ENCODE measurements at places on chromosomes 6 and 20.

- no peak for DNase-seq
Measured at GRCh38 chr6:169972736-169973135, 221.3 kb downstream of the ERMARD start.

- no peak for DNase-seq
Measured at GRCh38 chr20:54680872-54681619, 205.7 kb downstream of the DOK5 start.

DNA sequence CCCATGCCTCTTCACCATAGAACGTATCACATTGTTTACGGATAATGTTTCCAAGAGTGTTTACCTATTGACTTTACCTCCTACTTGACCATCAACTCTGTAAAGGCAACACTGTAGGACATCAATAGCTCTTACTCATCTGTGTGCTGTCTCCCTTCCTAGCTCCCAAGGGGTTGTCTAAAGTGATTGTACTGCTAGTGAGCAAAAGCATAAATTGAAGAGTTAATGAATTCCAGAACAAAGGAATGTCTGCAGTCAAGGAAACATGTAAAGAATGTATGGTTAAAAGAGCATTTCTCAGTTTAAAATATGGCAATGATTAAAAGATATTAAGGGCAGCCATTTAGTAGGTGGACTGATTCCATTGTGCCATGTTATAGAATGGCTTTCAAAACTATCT, 985.4 kb downstream of the TBC1D32 start:
- DNase-seq = no peak

DNA sequence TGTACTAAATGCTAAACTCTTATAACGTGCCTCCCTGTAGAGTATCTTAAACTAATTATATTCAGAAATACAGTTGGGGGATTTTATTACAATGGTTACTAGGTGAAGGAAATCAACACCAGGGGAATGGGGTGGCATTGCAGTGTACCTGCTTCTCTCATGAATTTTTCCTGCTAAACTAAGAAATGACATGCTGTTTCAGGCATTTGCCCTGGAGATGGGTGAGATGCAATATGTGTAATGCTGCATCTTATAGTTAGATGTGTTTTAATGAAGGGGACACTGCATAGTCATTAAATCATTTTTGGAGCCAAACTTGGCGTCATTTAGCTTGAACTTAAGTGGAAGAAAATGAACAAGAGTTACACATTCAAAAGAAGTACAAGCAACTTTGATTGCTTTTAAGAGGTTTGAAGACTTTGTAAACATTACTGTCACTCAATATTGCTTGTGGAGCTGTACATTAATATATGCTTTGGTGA, 4.3 kb downstream of the EYA4 start:
- no peak for DNase-seq

GRCh38 chr6:67300430-67301040, 1334.5 kb upstream of the ADGRB3 start:
- DNase-seq = no peak

DNA sequence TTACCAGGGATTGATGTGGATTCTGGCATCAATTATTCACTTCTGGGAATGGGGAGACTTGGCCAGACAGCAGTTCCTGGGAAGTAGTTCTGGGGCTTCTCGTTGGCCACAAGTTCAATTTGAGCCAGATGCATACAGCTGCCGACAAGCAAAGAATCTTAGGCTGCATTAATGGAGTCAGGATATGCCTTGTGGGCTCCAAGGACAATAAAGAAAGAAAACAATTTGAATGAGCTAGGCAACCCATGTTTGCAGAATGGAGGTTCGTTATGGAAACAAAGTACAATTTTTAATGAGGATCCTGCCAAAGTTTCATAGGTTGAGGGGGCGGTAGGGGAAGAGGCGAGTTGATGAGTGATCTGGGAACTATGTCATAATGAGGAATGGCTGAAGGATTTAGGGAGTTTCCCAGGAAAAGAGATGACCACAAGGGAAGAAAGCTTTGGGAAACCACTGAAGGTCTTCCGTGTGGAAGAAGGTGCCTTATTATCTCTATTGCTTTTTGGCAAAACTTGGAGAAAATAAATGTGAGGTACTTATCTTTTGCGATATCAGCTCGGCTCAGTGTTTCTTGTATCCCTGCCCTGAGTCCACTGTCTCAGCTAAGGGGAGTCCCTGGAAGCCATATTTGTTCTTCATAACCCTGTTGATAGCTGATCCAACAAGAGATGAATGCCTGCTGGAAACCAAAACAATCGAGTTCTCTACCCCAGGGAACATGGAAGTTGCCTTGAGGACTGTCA, 181.0 kb upstream of the ZNF217 start:
- DNase-seq = no peak

DNA sequence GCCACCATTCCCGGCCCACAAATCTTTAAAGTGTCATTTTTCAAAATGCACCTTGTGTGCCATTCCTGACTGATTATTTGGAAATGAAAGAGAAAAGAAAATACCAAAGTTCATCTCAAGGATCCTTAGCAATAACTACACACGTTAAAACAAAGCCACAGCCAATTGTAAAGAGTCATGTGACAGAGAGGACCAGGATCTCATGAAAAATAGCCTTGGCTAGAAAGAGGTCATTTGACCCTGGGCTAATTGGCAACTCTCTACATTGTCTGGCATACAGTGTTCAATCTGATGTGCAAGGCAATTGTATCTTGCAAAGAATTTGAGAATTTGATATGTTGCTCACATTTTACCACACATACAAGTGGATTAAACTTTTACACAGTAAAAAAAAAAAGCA, 31.6 kb upstream of the HLA-G start:
- no peak for DNase-seq

DNA sequence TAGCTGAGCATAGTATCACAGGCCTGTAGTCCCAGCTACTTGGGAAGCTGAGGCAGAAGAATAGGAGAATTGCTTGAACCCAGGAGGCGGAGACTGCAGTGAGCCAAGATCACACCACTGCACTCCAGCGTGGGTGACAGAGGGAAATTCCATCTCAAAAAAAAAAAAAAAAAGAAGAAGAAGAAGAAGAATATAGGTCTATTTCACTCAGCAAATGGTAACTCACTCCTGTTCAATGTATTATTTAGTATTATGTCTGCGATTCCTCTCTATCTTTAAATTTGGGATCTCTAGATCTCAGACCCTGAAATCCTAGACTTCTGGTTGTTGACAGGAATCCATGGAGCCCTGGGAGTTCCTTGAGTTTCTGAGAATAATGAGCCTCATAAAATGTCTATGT, 98.6 kb downstream of the HFE start:
- DNase-seq = no peak

DNA sequence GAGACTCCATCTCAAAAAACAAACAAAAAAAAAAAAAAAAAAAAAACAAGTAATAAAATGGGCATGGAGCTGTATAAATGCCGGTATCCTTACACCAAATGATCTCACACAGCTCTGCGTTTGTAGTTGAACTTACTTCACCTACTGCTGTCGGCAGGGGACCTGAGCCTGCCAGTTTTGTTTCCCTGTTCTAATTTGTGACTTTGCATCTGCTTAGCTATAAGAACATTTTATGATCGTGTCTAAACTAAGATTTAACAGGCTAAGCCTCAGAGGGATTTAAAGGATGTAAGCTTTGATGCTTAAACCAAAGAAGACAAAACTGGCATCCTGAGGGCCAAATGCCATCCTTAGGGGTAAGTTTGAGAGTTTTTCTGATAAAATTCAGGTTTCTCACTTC, 58.7 kb downstream of the GCNT2 start:
- DNase-seq = no peak

DNA sequence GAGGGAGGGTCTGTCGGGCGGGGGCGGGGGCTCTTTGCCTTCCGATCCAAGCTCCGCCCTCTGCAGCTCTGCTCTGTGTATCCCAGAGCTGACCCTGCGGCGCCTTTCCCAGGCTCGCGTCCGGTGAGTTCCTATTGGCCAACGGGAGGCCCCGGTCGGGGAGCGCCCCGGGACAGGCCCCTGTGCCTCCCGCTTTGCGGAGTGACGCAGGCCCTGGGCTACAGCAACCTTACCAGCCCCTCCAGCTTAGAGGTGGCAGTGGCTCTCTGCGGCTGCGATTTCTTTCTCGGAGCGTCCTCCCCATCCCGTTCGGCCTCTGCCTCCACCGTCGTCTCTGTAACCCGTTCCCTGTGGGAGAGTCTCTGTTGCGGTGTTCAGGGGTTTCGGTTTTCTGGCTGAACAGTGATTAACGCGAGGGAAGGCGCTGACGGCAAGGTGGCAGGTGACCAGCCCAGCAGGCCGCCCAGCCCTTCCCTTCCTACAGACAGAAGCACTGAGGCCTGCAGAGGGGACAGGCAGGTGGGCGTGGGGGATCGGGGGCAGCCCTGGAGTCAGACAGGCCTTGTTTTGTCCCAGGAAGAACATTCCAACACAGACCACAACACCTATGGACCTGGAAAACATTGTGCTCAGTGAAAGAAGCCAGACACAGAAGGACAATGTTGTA, 18.1 kb upstream of the CEBPB start:
- no peak for DNase-seq

GRCh38 chr6:37316071-37316470, 37.7 kb upstream of the RNF8 start:
- DNase-seq = no peak

DNA sequence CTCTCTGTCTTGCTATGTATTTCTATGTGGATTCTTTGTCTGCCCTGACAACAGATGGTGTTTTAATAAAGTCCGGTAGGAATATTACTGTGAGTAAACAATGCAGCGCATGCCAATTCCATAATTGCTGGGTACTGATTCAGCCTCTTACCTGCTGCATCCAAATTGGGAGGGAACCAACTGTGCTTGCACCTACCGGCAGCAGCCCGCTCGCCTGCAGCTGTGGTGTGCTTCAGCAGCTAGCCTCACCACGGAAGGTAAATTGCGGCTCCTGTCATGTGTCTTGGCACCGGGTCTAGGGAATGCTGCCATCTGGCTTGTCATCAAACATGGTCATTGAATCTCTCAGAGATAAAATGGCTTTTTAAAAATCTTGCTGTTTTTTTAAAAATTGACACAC, 704.8 kb upstream of the SLC35B3 start:
- no peak for DNase-seq

DNA sequence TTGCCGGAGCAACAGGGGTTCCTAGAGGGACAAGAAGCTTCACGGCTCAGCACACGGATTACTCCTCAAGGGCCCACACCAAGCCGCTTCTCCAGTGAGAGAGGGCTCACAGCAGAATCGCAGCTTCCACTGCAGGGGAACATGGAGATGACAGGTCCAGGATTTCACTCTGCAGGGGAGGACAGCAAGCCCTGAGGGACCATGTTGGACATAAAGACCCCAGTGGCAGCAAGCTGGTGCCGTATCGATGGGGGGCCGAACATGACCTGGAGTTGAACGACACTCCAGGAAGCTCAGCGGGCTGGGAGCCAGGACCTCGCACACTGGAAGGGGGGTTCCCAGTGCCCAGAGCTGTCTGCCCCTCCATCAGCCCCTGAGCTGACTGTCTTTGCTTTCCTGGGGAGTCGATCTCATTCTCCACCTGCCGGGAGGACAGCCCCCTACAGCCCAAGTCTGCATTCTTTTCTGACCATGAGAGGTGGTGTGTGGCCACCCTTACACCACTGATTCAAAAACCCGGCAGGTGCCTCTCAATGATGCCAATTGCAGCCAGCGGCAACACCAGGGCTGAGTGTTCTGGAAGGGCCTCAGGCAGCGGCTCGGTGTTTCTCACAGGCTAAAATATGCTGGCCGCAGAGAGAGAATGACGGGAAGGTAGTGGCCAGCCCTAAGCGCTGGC, 194.5 kb upstream of the CDH4 start:
- no peak for DNase-seq

DNA sequence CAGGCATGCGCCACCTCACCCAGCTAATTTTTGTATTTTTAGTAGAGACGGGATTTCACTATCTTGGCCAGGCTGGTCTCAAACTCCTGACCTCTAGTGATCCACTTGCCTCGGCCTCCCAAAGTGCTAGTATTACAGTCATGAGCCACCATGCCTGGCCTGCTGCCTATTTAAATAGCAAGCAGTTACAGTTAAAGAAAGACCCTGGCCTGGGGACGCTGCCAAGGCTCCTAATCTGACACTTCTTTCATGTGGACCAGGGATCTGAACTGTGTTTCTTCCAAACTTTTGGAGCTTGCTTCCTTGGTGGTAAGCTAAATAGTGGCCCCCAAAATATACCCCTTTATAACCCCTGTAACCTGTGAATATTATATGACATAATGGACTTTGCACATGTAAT, 15.3 kb downstream of the PPARD start:
- DNase-seq = no peak

GRCh38 chr6:148854096-148854495, 107.3 kb downstream of the UST start:
- no peak for DNase-seq

GRCh38 chr6:44034931-44035345, 92.3 kb downstream of the MRPL14 start:
- no peak for DNase-seq

DNA sequence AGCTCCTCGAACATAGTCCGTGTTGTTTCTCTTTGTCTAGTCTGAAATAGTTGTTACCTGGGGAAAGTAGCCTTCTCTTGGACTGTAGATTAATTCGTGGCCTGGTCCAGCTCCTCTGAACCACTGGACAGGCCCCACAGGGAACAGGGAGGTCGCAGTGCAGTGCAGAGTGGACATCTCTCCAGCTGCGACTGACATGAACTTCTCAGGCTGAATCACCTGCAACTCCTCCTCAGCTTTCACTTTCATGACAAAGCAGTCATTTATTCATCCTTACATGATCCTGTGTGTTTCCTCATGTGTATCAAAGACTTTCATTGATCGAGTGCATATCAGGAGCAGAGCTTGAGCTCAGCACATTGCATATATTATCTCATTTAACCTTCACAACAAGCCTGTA, 19.1 kb upstream of the SIRPG start:
- DNase-seq = no peak

DNA sequence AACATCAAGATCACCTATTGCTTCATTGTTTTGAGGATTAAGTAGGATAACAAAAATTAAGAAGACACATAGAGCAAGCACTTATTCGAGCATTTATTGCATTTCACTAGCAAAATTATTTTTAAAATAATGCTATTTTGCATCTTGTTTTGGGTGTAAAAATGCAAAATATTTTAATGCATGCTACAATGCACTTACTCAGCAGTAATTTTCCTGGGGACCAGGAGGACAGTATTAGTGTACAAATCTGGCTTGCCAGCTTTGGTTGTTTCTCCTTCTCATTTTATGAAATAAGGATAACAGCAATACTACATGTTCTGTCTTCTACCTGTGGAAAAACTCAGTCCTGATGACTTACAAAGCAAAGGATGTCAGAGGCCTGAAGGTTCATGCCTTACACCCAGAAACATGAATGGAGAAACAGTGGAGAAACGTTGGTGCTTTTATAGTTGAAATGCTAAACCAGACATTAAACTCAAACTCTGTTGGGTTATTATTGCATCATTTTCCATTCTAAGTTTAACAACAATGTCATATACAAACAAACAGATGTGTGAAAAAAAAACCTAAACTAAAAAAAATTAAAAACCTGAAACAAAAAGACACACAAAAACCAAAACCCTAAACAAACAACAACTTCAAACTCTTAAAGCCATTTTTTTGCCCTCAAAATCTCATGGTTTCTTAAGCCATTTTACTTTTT, 50.2 kb upstream of the ATXN1 start:
- DNase-seq = no peak

DNA sequence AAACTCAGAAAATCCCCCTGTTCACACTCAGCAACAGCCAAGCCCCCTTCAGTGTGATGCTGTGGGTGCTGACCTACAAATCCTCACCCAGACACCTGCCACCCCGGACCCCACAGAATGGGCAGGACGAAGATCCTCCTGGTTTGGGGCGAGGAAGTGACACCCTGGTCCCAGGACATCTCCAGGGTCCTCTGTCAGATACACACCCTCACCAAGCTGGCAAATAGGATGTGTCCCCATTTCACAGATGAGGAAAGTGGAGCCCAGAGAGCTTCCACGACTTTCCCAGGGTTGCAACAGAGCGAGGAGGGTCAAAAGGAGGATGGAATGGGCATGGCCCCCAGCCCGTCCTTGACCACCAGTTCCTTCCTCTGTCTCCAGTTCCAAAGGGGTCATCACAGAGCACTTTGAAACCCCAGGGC, 92.0 kb upstream of the AFDN start:
- DNase-seq = no peak
